Fibroblast of skin of right biceps (primary cell): ENCODE measurements at places on chromosomes 3 and 15.
A peak's percentile ranks its signal among the peaks of the same experiment; 100 is the strongest.

- DNase-seq, result peak; percentile 95
Observed at GRCh38 chr3:12227833-12228232, 61.0 kb upstream of the PPARG start.

DNA sequence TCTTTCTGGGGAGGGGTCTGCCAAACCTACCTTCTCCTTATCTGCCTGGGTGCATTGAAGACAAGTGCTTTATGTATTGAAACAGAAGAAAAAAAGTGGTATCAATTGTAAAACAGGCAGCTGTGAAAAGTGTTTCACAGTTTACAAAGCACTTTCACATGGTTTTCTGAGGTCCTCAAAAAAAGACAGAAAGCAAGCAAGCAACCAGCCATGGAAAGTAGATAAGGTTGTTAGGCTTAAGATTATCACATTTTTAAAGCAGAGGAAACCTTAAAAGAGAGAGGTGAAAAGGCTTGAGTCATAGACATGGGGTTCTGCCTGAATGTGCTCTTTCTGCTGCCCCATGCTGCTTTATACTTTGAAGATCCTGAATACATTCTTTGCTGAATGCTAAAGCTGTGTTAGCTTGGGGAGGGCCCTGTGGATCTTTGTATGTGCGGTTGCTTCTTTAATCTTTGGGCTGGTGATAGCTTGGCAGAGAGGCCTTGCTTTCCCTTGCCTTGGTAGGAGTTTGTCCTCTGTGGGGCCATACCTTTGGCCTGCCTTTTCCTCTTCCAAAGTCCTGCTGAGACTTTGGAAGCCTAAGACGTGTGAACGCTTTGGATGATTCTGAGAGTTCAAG, 2.6 kb downstream of the SMAD3 start:
- no peak for DNase-seq

- DNase-seq, result peak; percentile 4
Observed at GRCh38 chr15:27490867-27491595, 520.0 kb downstream of the GABRG3 start.

- DNase-seq, result peak; percentile 86
Observed at GRCh38 chr3:117184574-117184973, 475.0 kb downstream of the TUSC7 start.

DNA sequence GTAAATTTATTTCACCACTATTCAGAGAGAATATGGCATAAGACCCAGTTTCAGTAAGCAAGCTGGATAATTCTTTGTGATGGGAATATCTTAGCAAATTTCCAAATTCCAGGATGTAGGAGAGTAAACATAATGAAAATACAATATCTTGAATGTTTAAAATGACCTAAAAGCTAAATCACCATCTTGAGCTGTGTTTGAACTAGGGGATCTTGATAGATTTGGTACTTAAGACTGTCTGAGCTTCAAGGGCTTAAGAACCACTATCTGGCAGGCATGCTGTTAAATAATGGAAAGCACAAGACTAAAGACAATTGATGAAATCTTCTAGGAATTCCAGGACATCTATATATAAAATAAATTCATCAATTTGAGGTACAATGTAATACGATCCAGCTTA, 217.7 kb downstream of the ATP8B4 start:
- DNase-seq, result no peak

GRCh38 chr3:121995161-121996137, 26.6 kb downstream of the ILDR1 start:
- peak; percentile 78 for DNase-seq

DNA sequence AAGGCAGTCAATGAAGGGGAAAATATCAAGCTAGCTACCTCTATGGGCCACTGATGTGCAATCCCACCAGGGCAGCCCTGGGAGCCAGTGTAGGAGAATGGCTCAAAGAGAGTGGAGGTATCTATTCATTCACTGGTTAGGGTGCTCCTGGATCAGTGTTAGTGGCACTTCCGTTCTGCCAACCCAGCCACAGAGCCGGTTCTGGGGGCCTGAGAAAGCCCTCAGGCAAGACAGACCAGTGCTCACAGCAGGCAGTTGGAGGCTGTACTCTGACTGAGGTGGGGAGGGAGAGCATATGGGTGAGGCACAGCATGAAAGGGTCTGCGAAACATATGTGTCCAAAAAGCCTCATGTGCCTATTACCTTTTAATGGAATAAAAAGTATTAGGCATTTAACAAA, 109.3 kb downstream of the KCNMB2 start:
- no peak for DNase-seq
